ENCODE measurements at places on chromosomes 6 and 20. TPM values are rescaled to one million over a fixed set of nuclear protein-coding genes. Genes with fewer than 3 reads are reported as not detected.

The MMP24 gene
- 0.43 TPM for total RNA-seq

- no peak for DNase-seq
Measured at GRCh38 chr6:8831366-8832152, 396.2 kb upstream of the SLC35B3 start.

DNA sequence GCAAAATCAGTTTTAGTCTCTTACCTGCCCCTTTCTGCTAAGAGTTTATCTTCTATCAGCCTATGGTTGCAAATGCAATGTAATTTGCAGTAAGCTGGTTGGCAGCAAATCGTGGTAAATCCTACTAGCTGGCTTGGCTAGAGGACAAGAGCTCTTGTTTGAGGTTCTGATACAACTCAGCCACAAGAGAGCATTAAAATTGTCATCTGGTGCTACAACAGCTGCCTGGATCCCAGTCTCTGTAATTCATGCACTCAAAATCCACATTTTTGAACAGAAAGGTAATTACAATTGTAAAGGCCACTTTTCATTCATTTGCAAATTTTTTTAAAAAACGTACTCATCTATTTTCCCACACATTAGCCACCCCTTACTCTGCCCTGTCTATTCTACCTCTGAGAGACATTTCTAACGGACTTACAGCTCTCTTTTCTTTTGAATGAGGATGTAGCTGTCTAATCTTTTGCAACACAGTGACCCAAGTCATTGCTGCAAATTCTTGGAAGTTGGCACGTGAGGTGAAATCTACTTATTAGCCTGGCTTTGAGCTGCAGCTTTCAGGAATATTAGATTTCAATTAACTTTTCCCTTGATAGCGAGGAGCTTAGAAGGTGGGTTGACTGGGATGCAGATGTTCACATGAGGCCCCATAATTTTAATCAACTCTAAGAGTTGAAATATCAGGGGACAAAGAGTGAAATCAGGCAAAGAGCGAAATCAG is 54.0 kb upstream of the FAM184A start:
- no peak for DNase-seq

DNA sequence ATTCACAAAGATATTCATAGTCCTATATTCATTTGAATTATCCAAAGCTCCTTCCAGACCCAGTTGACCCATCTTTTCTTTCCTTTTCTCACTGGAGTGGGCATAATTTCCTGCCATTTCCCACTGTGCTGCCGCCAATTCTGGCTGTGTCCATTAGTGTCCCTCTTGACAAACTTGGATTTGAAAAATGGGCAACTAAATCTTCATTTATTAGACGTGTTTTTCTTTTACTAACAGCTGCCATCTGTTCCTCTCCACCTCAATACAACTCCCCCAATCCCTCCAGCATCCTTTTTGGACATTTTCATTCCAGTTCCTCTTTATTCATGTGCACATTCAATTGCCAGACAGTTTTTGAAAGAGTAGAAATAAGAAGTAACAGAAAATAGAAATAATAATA is 90.5 kb downstream of the PCSK2 start:
- DNase-seq, result no peak

DNA sequence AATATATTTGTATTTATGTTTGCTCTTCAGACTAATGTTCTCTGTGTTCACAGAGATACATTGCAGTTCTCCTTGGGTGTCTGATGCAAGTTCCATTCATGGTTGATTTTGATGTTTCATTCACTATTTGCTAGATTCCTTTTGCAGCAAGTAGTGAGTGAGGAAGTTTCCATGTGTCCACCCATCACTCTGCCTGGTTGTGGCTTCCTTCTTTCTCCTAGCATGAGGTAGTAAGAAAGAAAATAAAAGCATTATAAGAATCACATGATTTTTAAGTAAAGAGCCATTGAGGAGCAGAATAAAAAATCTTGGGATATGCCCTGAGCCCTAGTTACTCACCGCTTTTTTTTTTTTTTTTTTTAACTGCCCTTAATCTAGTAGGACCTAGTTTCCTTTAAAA is 8.7 kb downstream of the SASH1 start:
- peak; percentile 12 for DNase-seq

DNA sequence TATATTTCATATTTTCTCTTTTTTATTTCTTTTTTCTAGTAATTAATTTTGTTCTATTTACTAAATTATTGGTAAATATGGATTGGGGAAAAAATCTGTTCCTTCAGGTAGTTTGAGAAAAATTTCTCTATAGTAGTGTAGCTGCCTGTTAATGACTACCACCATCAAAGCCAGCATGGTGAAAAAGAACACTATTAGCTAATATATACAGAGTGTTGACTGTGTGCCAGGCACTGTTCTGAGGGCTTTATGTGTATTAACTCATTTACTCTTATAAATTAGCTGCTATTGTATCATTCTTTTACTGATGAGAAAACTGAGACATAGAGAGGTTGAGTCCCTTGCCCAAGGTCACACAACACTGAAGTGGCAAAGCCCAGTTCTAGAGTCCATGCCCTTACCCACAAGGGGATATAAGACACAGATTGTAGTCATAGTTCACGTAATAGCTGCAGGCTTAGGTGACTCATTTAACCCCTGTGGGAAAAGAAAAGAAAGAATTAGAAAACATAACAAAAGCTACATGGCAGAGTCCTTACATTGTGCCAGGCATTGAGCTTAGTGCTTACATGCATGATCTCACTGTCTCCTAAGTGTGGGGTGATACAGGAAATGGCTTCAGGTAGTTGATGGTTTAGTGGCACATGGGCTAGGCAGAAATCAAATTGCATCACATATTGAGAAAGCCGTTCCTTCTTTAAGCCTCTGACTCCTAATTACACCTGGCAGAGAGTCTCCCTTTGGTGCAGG is 12.2 kb upstream of the AKIRIN2 start:
- no peak for DNase-seq

DNA sequence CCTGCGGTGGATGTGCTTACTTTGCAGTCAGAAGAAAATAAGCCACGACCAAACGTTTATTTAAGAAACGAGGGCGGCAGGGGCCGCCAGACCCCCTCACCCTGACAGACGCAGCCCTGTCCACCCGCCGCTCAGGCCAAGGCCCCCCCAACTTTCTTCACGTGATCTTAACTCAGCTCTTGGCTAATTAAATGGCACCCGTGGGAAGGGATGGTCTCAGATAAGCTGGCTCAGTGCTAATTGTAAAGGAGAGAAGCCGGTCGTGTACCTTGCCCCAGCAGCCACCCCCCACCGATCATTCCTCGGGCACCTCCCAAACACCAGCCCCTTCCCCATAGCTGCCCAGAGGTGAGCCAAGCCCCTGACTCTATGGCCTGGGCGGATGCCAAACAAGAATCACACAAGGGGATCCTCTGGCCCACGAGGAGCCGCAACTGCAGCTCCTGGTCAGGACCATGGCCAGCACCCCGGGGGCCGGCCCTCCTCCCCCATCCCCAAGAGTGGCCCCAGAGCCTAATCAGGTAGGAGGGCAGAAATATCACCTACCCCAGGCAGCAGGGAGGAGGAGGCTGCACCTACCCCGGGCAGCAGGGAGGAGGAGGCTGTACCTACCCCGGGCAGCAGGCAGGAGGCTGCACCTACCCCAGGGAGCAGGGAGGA is 11.2 kb downstream of the KCNQ2 start:
- no peak for DNase-seq

GRCh38 chr6:21998582-21998981 is 298.3 kb downstream of the PRL start:
- no peak for DNase-seq

- DNase-seq, result no peak
Measured at GRCh38 chr6:37060195-37060559, 54.7 kb downstream of the FGD2 start.

- DNase-seq, result no peak
Measured at GRCh38 chr6:20811109-20811761, 277.0 kb downstream of the CDKAL1 start.

DNA sequence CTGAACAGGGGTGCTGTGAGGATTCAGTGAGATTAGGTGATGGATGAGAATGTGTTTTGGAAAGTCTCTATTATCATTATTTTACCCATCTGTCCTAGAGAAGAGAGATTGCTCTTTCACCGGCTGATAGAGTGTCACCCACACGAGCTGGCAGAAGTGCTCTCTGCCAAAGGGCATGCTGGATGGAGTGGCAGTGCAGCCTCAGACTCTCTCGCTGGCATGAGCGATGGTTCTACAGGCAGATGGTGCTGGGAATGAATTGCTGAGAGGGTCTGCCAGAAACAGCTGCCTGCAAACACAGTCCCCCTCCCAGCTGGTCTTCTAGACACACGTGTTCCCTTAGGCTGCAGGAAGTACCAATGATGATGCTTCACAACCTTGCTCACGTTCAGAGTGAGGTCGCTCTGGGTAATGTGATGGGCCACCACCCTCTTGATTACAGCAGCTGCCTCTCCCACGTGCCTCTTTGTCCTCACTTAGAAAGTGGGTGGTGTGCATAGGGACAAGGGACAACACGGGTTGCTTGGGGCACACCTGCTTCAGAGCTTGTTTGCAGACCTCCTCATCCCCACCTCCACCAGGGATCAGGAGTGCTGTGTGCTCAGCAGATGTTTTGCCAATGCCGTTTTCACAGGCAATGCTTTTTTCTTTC is 84.7 kb downstream of the FOXA2 start:
- no peak for DNase-seq

DNA sequence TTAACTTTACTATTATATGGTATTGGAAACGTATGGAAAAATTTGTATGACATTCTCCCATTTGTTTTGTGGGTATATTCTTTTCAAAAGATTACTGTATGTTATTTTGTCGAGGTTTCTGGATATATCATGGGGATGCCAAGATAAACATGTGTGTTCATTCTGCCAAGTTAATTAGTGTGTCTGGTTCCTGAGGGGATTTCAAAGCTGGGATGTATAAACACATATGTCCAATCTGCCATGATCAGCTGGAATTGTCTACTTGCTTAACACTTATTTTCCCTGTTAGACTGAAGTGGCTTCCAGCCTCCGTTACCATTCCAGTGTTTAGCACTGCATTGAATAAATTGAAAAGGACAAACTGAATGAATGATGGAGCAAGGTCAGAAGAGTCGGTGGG is 86.2 kb downstream of the DNAH8 start:
- no peak for DNase-seq

DNA sequence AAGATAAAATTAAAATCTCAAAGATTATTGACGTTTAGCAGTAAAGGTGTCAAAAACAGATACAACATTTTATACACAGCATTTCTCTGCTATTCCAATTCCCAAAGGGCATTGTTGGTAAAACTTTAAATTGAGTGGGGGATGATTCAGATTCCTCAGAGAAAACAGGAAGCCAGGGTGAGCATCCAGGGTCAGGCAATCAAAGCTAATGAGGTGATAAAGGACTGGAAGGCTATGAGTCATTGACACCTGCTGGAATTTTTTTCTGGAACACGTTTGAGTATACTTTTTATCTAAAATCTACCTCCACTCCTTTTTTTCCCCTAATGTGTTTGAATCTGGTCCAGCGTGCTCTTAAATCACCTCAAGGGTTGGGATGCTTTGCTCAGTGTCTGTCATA is 52.2 kb downstream of the FKBP1C start:
- DNase-seq, result no peak

- no peak for DNase-seq
Measured at GRCh38 chr6:145548933-145549648, 186.2 kb downstream of the EPM2A start.

Measured in left lobe of liver (tissue), 2 donors.